ENCODE measurements at places on chromosomes 6 and 20. TPM values are rescaled to one million over a fixed set of nuclear protein-coding genes. Genes with fewer than 3 reads are reported as not detected.

DNA sequence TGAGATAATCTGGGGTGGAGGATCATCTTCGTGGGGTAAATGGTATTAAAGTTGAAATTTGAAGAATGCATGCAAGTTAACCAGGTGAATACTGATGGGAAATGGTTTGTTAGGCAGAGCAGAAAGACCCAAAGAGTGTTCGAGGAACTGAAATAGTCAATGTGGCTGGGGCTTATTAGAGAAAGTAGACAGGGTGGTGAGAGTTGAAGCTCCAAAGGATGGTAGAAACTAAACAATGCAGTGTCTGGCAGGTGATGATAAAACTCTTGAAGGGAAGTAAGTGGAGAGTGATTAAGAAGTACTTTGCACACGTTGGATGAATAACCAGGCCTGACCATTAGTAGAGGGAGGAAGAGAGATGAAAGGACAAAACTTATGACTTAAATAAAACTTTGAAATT is 39.8 kb upstream of the CENPW start:
- no peak for ATAC-seq

Gene SEMG1
- not detected for total RNA-seq

GRCh38 chr6:133170602-133171001 is 70.6 kb upstream of the EYA4 start:
- no peak for ATAC-seq

GRCh38 chr20:571754-572441 is 28.3 kb upstream of the CSNK2A1 start:
- peak; percentile 79 for ATAC-seq

Gene ZSCAN16
- total RNA-seq, result 2.9 TPM

GRCh38 chr20:62957136-62958117 is 4.9 kb downstream of the SLC17A9 start:
- no peak for ATAC-seq

Gene RNF217
- total RNA-seq, result 21.8 TPM

Measured in esophagus mucosa (tissue), 1 donor.